ENCODE measurements at places on chromosomes 3 and 15.

- DNase-seq = peak; percentile 94
These were observed 1.2 kb downstream of the IGDCC4 start for GRCh38 chr15:65421360-65422215.

GRCh38 chr15:40984964-40985363 is 31.7 kb downstream of the CHAC1 start:
- peak; percentile 93 for DNase-seq

DNA sequence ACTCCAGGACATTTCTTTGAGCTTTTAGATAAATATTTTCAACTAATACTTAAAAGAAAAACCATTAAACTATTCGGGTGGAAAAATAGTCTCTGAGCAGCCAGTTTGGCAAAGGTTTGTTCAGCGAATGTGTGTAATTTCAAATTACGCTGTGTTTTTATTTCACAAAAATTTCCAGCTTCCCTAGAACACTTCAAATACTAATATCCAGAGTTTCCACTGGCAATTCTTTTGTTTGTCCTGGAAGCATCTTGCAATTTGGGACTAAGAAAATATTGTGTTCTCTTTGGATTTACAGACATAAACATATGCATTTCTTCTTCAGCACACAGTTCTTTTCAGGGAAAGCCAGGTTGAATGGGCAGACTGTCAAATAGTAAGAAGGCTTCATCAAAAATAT is 61.9 kb downstream of the MDFIC2 start:
- no peak for DNase-seq

- no peak for DNase-seq
These were observed 2.6 kb downstream of the PPP1R2 start for GRCh38 chr3:195540511-195540910.

DNA sequence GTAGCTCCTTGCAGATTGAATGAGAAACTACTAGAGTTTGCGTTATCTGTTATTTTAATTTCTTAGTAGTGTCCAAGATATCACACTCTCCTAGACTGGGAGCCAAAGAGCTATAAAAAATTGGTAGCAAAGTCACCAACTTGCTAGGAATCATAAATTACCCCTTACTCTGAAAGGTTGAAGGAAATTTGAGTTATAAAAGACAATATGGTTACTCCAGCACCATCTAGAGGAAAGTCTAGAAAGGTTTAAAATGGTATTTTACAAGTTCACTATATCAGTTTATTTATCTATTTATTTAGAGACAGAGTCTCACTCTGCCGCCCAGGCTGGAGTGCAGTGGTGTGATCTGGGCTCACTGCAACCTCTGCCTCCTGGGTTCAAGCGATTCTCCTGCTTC is 121.6 kb downstream of the RBPMS2 start:
- peak; percentile 49 for DNase-seq

- no peak for DNase-seq
These were observed 6.7 kb upstream of the P2RY1 start for GRCh38 chr3:152828075-152828840.

DNA sequence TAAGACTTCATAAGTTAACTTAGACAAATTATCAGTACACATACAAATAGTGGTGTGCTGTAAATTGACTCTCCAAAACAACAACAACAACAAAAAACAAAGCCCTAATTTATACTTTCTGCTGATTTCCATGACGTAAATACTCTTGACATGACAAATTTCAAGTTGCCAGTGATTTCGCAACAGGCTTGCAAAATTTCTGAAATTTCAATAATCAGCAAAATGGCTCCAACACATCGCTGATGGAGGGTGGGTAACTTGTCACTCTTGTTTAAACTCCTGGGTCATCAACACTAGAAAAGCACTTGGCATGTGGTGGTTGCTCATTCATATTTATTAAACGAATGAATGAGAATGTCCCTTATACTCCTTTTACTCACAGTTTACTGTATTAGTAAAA is 205.2 kb upstream of the SATB1 start:
- DNase-seq = no peak

DNA sequence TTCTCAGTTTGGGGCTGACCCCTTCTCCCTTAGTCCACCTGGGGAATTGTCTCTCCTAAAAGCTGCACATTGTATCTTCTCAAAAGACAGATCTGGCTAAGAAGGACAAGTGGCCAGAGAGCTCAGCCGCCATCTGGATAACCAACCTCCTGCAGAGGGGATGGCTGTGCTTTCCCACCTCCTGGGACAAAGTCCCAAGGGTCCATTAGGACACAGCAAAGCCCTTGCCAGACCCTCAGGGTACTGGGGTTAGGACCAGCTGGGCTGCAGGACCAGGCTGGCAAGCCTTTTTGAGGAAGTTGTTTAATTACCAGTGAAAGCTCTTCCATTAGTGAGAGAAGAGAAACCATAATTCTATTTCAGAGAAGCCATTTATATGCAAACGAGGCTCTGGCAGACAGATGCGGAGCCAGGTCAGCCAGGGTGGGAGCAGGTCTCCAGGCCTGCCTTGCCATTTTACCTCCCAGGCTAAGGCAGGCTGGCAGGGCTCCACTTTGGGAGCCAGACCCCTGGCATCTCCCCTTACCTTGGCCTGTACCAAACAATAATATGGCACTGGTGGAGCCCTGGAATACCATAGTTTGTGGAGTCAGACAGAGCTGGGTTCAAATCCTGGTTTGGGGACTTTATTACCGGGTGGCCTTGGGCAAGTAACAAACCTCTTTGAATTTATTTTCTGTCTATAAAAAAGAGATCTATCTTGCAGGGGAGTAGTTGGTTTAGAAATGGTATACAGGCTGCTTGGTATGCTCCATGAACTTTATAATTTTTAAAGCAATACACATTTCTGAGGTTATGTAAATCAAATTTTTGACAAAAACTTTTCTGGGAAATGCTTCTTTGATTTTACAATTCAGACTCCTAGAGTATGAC is 17.9 kb downstream of the SHF start:
- no peak for DNase-seq

DNA sequence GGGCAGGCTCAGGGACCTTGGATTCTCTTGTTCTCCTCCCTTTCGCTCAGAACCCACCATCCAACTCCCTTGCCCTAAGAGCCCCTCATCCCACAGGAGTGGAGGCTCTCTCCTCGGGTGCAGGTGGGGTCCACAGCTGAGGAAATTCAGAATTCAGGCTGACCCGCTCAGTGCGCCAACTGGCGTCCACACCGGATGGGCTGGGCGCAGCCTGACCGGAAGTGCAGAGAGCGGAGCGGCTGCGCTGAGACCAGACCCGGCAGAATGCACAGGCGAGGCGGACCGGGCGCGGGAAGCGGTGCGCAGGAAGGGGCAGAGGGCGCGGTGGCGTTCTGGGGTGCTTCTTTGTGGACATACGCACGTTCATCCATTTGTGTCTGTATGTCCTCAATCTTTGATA is 210.4 kb upstream of the NDN start:
- DNase-seq = no peak

DNA sequence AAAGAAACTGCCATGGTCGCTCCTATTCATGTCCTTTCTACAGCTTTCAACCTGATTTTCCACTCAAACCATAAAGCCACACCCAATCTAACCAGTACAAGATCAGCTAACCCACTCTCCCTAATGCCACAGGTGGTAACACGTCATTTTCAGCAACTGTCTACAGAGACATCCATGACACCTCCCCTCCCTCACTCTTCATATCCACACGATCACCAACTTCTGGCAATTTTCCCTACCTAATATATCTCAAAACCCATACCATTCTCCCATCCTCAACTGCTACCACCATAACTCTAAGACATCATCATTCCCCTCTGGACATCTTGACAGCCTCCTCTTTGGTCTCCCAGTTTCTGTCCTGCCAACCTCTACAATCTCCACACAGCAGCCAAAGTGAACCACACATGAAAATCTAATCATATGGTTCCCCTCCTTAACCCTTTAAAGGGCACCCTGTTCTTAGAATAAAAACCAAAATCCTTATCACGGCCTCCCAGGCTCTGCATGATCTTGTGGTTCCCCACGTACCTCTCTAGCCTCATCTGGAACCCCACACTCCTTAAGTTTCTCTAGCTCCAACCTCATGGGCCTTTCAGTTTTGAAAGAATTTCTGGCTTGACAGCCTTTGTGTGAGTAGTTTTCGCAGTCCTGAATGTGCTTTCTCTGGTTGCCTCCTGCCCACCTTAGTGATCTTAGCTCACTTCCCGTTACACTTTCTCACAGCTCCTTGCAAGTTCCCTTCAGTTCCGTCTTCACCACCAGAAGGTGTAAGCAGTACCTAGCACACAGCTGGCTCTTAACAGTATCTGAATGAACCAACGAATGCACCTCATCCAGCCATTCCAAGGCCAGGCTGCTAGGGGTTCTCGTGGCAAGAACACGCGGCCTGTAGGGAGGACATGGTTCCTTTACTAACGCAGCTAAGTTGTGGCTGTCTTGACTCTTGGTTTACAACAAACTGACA is 33.4 kb downstream of the SPINK8 start:
- DNase-seq = peak; percentile 3

GRCh38 chr3:155024006-155024638 is 56.0 kb upstream of the MME start:
- DNase-seq = peak; percentile 13

DNA sequence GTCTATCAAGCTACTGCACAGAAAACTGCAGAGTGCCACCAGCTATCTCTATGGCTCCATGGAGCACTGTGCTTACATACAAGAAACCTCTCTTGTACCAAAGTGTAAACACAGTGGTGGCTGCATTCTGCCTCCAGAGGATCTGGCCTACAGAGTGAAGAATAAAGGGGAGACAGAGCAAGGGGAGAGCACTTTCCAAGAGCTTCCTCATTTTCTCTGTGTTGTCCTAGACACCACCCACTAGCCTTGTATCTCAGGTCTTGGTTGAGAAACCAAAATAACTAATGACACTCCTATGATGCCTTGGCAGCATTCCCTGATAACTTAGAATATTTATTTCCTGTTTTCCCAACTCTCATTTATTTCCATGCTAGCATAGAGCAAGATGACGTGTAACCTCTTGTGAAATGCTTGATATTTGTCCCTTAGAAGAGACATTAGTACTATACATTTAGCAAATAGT is 56.9 kb upstream of the PHLDB2 start:
- DNase-seq = peak; percentile 79

DNA sequence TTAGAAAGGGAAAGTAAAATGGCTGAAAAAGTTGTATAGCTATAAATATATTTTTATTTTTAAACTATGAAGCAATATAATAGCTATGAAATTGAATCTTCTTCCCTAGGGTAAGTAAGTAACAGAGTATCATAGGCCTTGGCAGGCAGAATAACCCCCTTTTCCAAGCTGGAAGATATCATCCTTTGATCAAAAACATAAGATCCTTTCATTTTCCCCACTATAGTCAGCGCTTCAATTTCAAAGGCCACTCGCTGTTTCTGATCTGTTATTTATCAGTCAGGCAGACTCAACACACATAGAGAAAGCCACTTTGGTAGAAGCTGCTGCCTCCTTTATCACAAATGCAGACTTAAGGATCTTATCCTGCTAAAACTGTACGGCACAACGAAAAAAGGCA is 74.0 kb upstream of the UBE2E2 start:
- no peak for DNase-seq

DNA sequence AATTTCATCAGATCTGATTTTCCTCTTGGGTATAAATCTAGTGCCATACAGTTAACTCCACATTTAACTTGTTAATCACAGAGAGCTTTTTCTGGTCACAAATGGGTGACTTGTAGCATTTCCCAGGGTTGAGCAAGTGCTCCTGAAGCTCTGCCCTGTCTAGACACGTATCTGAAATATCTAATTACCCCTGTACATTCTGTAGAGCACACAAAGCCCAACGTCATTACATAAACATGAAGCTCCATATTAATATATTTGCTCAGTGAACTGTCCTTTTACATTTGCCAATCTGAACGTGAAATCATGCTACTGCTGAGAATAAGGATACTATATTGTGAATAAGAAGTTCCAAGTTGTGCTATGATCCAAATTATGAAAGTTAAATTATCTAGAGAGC is 49.0 kb downstream of the THBS1 start:
- DNase-seq = no peak

DNA sequence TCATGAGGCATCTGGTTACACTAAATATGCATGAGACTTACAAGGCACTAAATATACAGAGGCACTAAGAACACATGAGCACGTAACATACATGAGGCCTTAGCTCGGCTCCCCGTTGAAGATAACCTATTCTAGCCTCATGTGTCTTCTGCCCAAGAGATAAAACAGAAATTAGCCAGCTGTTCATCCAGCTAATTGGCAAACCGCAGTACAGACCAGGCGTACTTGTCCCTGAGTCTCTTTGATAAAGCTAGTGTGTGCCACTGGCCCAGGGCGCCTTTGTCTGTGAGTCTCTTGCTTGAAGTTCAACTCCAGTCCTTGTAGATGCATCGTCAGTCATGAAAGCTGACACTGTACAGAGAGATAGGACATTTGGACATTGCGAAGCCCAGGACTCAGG is 121.9 kb upstream of the SPATA12 start:
- no peak for DNase-seq

DNA sequence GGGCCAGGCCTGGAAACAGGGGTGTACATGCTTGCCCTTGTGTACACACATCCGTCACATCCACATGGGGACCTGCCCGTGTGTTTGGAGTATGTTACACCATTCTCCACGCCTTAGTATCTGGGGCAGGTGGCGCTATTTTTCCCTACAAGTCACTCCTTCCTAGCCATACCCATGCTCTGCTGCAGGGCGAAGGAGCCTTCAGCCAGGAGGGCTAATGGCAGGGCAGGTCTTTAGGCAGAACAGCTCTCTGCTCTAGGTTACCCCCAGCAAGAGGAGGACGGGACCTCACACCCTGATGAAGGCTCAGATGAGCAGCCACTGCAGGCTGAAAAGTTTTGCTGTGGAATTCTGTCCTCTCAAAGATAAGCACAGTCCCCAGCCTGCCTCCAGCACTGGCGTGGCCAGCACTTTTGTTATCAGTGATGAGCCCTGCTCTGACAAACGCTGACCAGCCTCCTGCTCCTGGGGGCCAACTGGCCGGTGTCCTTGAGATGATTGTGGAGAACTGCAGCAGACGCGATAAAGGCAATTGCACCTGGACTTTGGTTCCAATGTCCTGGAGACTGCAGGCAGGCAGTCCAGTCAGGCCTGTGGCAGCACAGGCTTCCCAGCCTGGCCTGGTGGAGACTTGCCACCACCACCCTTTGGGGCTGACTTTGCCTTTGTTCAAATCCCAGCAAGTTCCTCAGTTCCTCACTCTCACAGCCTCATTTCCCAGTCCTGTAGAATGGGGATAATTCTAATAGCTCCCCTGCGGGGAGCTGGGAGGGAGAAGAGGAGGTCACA is 19.8 kb upstream of the PIGZ start:
- no peak for DNase-seq

DNA sequence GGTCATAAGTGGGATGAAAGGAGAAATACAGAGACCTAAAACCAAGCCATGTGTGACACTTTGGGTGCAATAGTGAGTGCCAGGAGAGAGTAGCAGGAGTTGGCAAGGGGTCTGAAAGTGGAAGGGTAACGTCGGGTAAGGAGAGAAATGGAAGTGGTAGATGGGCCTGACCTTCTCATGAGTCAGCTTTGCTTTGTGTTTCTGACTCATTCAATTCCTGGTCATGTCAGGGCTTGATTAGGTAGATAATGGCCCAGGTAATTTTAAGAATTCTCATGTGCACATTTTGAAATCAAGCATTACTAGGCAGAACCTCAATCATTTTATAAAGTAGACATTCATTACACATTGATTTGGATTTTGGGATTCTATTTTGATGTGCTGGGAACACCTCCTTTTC is 262.5 kb downstream of the SOX2 start:
- DNase-seq = no peak

Data from astrocyte of the spinal cord (primary cell).